ENCODE measurements at places on chromosomes 7 and 10. TPM values are rescaled to one million over a fixed set of nuclear protein-coding genes. Genes with fewer than 3 reads are reported as not detected.

PHYHIPL gene
- polyA plus RNA-seq: not detected

LIPN gene
- polyA plus RNA-seq: not detected

DNA sequence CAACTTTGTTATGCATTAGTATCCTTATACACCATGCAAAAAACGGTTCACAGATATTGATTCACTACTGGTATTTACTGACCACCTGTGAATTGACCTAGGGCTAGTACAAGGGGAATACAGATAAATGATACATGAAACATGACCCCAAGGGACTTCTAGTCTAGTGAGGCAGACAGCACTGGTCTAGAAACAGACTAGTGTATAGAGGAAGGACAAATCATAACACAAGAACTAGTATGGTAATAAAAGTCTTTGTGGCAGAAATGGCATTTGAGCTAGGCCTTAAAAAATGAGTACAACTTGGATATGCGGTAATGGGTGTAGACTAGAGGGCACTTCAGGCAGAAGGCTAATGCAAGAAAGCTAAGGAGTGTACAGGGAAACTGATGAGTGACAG lies 86.6 kb downstream of the SLC25A13 start:
- DNase-seq: no peak

- no peak for DNase-seq
Observed at GRCh38 chr10:127041552-127041951, 136.3 kb downstream of the DOCK1 start.
